Adipocyte (in vitro differentiated cells): ENCODE measurements at places on chromosomes 12 and 14.

DNA sequence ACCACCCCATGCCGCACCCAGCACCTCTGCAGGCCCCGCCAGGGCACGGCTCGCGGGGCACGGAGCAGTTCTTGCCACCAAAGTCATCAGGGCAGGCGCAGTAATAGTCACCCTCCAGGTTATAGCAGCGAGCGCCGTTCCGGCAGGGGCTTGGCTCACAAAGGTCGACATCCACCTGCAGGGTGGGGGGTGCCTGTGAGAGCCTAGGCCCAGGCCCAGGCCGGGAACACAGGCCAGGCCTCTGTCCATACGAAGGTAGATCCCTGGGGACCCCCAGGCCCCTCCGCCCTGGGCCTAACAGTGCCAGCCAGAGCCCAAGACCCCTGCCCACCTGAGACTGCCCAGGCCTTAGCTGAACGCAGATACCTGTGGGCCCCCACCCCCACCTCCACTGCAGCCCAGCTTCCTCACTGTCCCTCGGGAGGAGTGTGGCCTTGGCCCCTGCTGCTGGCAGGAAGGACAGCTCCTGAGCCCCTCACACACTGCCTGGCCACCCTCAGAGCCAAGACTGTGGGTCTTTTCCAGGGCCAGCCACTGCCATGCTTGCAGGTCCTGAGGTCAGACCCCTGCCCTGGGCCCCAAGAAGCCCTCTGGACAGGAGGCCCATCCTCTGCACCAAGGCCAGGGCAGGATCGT is 19.3 kb downstream of the JAG2 start:
- no peak for DNase-seq

DNA sequence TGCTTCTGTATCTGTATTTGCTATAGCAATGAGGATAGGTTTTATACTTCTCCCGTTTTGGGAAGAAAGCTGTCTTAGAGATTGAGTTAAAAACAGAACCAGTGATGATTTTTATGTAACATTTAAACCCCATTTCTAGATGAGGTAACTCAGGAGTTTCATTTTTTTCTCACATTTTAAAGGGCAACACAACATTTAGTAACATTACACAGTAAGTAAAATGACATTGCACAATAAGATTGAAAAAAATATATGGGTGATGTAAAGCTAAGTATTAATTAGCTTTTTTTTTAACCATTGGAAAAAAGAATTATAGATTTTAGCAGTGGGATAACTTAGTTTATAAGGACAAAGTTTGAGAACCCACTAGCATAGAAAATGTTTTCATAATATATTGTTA is 25.2 kb upstream of the SCFD1 start:
- DNase-seq = no peak

- no peak for DNase-seq
Measured at GRCh38 chr12:17383321-17383720, 706.7 kb downstream of the RERGL start.

GRCh38 chr12:117885211-117885610 is 83.6 kb downstream of the KSR2 start:
- no peak for DNase-seq

- DNase-seq = no peak
Measured at GRCh38 chr14:76769636-76770292, 8.5 kb downstream of the VASH1 start.

DNA sequence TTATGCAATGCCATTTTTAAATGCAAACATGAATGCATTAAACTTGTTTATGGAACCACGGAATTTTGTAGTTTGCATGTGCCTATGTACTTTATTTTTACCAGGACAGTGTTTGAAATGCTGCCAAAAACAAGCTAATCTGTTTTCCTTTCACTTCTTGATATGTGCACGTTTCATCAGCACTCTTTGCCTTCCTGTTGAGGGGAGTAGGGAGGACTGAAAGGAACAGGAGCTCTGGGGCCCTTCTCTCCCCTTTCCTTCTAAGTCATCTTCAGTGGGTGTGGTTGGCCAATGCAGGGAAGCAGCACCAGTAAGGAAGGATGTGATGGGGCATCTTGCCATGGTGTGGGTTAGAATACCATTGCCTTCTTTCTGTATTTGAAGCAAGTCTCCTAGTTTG is 12.1 kb upstream of the PPP4R4 start:
- DNase-seq = peak; percentile 53
